ENCODE measurements at places on chromosomes 13 and 19.

DNA sequence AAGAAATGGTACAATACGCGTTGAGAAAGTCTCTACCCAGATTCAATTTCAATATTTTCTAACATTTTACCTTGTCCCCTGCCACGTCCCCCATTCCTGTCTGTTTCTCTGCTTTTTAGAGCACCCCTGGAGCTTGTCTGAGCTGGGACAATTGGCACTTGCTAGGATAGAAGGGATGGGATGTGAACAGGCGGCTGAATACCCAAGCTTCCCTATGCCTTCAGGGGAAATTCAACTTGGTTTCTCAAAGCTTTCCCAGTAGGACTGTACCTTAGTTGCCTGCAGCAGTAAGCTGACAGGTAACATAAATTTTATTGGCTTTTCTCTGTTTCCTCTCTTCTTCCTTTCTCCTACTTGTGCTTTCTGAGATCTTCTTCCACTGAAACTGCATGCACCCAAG lies 1663.3 kb downstream of the EFNB2 start:
- DNase-seq = no peak

DNA sequence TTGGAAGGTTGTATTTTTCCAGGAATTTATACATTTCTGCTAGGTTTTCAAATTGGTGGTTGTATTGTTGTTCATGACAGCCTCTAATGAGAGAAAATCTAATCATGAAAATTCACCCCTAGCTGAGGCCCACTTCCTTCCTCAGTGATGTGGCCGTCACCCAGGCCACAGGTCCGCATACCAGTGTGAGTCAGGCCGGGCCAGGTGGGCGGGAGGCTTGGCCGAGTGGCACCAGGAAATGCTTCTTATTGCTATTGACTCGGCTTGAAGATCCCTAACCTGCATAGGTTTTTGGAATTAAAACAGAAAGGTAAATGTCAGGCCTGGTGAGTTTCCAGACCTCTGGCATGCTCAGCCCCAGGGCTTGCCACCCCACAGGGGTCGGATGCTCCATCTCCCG lies 88.7 kb downstream of the SCGB2B2 start:
- DNase-seq = no peak

DNA sequence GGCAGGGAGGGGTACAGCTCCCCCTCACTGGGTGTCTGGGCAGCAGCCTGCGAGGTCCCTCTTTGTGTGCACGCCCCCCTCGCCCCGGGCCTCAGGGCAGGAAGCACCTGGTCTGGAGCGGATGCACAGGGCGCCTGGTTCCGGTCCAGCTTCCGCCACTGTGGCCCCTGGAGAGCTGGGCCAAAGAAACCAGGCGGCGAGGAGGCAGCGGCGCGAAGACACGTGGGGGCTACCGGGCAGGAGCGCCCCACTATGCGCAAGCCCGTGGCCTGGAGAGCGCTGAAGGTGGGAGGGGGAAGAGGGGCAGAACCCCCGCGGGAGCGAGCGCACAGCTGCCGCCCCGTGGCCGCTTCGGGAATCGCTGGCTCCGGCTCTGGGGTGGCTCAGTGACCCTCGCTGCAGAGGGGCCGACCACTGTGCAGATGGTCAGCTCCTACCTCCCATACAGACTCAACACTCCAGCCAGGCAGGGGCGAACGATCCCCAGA lies 1.7 kb upstream of the LYL1 start:
- peak; percentile 63 for DNase-seq

GRCh38 chr13:79392882-79393563 lies 13.0 kb downstream of the RBM26 start:
- DNase-seq = peak; percentile 68

DNA sequence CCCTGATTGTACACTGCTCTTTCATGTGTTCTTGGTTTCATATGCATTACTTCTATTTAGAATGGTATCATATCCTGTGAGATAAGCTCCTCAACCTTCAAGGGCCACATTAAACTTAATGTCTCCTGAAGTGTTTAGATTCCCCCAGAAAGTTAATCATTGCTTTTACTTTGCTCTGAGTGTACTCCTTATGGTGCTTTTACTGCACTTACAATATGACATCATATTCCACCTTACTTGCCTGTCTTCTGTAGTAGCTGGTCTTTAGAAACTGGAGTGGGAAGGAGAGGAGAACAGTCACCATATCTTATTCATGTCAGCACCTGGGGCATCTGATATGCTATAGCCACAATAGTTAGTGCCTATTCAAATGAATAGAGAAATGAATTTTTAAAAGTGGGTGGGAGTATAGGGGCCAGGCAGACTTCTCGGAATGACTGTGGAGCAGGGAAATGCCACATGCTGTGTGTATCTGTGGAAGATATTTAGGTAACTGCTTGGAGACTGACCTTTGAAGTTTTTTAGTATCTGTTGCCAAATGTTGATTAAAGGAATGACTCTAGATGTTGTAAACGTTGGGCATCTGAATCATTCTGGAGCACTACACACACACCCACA lies 40.2 kb downstream of the SLAIN1 start:
- no peak for DNase-seq

DNA sequence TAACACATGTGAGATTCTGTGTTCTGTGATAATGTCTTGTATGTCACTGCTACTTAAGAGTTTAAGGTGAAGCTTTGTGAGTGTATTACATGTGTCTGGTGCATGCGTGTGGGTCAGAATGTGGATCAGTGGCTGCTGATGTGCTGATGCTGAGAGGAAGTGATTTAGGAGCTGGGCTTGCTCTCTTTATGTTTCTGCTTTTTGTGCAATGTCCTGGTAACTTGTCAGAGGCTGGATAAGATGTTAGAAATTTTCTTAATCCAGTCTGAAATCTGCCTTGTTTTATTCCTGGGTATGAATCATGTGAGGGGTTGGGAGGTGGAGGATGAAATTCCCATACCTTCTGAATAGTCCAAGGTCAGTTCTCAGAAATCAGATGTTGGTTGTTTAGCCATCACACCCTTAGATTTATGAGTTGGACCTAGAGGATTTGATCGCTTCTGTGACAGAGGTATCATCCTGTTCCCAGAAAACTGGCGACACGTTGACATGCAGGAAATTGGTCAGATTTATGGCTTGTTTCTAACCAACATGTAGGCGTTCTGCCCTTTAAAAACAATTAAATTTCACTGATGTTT lies 24.5 kb upstream of the CXCL17 start:
- no peak for DNase-seq

DNA sequence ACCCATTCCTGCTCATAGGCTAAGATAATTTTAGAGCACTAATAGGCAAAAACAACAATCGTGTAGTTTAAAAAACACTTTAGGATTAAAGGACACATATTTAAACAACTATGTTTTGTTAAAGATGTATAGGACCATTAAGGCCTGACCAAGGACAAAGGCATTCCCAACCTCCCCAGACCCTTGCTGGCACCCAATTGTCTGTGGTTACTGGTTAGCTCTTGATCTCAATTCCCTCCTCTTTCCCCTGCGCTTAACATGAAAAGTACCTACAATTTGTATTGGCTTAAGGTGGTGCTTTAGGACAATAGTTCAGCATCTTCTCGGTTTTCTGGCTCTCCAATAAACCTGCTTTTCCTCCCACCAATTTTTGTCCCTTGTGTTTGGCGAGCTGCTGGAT lies 51.0 kb downstream of the TEX26 start:
- DNase-seq = no peak

GRCh38 chr13:85430216-85430794 lies 368.9 kb downstream of the SLITRK6 start:
- no peak for DNase-seq

GRCh38 chr19:46731584-46731983 lies 14.3 kb upstream of the FKRP start:
- no peak for DNase-seq

DNA sequence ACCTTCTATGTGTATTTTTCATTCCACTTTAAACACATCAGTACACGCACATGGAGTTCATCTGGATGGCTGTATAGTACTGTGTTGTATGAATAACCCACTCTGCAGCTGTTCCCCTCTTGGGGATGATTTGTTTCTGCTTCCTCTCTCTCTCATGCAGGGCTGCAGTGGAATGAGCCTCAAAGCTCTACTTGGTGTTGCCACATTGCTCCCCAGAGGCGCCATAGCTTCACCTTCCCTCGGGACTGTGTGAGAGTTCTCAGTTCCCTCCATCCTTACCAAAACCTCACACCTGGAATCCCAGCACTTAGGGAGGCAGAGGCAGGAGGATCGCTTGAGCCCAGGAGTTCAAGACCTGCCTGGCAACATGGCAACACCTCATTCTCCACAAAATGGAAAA lies 28.4 kb upstream of the GPR183 start:
- DNase-seq = no peak

DNA sequence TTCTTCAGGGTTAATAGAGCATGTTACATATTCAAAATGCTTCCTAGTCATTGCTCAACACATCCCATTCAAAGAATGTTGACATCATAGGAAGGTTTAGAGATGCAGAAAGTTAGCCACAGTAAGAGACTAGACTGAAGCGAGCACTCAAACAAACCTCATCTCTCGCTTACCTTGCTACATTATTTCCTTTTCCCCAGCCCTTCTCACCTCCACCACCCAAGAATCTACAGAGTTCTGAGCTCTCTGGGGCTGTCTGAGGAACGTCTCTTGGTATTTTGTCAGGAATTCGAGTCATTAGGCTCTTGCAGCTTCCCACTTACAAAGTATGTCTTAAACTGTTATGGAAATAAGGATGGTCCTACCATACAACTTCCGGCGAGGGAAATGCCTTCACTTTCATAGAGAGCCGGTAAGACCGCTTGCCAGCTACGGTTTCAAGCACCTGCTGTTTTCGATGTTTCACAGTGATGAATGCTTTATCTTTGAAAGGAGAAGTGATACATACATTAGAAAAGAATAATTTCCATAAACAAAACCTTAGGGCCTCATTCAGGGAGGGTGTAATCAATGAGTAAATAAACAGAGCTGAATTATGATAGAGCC lies 65.1 kb downstream of the FLT1 start:
- no peak for DNase-seq

All from CD4-positive, alpha-beta T cell treated with Interleukin-2 at 100 ng/mL for 4 hours (primary cell).